ENCODE measurements at places on chromosomes 4 and X.

DNA sequence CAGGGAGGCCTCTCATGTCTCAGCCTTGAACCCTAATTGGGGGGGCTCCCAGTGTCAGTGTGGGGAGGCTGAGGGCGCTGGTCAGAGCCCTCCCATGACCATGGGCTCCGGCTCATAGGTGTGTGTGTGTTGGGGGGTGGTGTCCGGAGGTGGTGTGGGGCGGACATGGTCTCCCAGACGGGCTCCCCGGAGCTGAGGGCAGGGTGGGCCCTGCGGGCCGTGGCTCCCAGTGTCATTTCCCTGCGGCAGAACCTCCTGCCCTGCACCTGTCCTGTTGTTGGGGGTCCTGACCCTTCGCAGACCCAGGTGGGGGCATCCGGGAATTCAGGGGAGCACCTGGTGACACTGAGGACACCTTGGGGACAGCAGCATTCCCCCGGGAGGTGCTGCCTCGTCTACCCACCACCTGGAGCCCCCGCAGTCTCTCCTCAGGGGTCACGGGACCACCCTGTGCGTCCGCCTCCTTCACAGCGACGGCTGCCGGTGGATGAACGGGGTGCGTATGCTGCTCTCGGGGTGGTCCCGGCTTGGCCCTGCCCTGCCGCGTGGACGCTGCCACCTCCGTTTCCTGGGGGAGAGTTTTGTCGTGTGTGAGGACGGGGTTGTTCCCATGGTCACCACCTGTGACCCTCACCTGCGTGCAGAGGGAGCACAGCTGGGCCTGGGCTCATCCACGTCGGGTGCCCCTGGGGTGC lies 14.5 kb upstream of the GTPBP6 start:
- DNase-seq, result no peak

DNA sequence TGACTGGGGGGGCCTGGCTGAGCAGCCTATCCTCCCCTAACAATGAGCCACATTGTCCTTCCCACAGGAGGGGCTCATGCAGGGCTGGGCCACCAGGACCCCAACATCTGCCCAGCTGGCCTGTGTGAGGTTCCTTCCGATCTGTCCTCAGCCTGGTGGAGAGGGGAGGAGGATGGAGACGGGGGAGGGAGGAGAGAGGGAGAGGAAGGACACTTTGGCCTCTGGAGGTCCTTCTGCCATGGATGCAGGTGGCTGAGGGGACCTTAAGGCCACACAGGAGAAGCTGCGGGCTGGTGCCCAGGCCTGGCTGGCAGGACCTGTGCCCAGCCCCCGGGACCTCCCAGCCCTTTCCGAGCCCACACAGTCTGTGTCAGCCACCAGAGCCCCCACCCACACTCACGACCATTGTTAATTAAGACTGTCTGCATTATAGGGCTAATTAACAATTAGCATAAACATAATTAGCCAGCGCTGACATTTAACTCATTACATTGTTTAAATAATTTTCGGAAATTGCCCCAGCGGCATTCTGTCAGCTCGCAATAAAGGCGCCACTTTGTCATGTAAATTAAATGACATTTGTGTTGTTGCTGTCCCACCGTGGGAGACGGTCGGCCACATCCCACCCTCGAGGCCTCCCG lies 53.0 kb upstream of the NKX1-1 start:
- no peak for DNase-seq

GRCh38 chr4:107404591-107405300 lies 315.3 kb downstream of the PAPSS1 start:
- no peak for DNase-seq

DNA sequence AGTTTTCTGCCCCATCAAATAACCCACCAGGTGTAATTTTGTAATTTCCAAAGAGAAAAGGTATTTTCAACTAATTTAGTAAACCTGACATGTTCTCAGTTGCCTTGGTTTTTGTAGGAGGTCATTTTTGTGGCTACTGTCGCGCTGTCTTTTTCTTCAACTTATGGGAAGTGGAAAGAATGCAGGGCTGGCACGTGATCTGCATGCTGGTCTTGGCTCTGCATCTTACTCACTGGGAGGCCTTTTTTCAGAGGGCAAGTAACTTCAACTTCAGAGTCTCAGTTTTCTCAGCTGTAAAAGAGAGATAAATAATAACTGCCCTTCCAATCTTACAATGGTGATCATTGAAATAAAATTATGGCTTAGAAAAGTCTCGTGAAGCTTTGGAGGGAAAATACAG lies 109.9 kb upstream of the SMIM10 start:
- no peak for DNase-seq

DNA sequence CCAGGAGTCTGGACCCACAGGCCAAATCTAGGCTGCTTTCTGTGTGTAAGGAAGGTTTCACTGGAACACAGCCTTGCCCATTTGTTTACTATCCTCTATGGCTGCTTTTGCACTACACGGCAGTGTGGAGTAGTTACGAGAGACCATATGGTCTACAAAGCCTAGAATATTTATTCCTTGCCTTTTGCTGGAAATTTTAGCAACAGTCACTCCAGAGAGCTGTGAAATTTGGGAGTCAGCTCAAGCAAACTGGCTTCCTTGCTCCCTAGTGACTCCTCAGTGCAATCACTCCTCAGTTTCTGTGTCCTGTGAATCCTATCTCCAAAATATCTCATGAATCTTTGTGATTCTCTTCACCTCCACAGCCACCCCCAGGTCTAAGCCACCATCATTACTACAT lies 99.0 kb upstream of the CPEB2 start:
- DNase-seq, result no peak

Data from CMK (cell line).